ENCODE measurements at places on chromosomes 5 and 9.

DNA sequence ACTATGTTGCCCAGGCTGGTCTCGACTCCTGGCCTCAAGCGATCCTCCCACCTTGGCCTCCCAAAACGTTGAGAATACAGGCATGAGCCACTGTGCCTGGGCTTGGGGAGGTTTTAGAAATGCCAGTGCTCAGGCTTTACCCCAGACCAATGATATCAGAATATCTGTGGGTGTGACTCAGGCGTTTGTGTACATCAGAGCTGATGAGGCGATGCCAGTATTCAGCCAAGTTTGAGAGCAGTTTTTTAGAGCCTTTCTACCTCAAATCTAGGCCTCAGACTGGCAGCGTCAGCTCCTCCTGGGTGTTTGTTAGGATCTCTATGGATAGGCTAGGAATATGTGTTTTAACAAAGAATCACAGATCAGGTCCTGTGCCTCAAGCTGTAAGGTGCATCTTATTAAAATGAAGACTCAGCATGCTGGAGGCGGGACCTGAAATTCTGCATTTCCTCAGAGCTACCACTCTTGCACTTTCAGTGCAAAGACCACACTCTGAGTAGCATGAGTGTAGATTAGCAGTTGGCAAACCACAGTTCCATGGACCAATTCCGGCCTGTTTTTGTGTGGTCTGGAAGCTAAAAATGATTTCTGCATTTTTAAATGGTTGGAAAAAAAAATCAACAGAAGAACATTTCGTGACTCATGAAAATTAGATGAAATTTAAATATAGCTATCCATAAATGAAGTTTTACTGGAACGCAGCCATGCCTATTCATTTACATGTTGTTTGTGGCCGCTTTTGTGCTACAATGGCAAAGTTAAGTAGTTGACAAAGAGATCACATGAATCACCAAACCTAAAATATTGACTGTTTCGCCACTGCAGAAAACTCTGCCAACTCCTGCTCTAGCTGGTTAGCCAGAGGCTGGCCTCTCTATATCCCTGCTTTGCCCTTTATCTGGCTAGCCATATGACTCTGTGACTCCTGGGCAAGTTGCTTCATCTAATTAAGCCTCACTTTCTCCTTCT is 92.2 kb downstream of the KLF4 start:
- no peak for ATAC-seq

- no peak for ATAC-seq
Observed at GRCh38 chr5:114948986-114949621, 220.6 kb downstream of the TRIM36 start.

GRCh38 chr9:133260334-133261102 is 14.5 kb downstream of the ABO start:
- no peak for ATAC-seq

DNA sequence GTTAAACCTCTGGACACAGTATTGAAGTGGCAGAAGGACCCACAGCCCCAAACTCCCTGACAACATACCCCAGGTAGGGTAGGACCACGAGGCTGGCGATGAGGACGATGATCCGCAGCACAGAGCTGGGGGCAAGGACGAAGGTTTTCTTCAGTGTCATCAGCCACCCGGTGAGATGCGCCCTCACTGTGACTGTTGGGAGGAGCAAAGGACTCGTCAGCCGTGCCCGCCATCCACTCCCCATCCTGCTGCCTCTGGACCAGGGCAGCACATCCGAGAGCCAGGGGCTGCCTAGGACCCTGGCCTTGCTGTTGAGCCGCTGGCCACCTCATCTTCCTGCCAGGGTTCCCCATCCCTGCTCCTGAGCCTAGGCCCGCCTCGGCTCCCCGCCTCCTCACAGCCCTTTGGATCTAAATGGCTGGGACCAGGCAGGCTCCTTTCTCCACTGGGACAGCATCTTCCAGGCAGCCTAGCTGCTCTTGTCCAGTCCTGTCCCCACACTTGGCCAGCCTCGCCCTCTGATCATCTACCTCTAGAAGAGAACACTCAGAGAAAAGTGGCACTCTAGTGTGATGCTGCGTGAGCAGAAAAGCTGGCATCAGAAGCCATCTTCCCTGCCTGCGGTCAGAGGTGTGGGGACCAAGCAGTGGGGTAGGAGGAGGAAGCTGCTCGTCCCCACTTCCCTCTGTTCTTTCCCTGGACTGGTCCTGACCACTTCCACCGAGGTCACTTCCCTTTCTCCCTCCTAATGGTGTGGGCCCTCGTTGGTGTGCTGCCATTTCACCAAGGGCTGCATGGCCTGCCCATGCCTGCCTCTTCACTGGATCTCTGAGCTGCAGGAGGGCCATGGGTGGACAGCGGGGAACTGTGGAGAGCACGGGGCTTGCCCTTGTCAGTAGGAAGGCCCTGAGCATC is 49.2 kb downstream of the OTULIN start:
- ATAC-seq: no peak

DNA sequence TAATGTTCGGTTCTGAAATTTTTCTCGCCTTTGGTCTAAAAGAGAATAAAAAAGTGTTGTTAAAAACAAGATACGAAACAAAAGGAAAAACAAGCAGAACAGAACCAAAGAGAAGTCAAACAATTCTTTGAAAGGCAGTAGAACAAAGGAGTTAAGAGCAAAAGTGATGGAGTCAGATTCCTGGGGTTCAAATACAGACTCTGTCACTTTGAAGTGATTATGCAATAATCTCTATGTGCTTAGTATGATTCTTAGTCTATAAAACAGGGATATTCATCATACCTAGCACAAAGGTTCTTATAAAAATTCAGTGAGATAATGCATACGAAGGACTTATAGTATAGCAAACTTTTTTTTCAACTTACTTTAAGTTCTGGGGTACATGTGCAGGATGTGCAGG is 48.3 kb downstream of the C9 start:
- ATAC-seq: no peak

DNA sequence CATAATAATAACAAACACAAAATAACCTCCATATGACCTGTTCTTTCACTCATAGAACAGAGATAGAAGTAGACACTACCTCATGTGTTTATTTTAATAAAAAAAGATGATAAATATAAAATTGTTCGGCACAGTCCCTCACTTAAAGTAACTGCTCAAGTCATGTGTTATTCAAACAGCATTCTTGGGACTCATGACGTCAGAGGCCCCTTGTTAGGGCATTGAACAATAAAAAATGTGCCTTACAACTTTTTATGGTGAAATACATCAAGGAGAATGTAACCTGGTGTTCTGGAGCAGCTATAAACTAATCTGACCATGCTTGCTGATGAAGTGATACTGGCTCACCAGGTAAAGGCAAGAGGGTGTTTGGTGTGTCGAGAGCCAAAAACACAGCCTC is 12.2 kb upstream of the NDFIP1 start:
- no peak for ATAC-seq

DNA sequence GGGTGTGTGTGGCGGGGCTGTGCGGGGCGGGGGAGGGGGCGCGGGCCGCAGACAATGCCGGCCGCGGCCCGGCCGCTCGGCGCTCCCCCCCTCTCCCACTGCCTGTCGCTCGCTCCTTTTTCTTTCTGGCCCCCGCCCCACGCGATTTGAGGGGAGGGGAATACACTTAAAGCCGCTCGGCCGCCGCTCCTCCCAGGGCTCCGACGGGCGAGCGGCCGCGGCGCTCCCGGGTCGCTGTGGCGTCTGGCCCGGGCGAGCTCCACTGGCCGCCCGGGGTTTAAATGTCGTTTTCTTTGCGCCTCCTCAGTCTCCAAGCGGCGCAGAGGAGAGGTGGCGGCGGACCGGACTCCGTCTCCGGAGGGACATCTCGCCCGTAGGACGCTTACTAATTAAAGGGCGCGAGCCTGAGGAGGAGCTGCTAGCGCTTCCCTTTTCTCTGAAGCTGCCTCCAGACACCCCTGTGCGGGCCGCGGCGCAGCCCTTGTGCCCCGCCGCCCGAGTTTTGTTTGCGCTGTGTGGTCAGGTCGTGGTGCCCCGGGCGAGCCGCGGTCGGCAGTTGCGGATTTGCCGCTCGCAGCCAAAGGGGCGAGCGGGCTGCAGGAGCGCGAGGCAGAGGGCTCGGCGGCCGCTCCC is 1.4 kb downstream of the ZSWIM6 start:
- no peak for ATAC-seq

- no peak for ATAC-seq
Observed at GRCh38 chr9:71706176-71706575, 62.1 kb downstream of the CEMIP2 start.

DNA sequence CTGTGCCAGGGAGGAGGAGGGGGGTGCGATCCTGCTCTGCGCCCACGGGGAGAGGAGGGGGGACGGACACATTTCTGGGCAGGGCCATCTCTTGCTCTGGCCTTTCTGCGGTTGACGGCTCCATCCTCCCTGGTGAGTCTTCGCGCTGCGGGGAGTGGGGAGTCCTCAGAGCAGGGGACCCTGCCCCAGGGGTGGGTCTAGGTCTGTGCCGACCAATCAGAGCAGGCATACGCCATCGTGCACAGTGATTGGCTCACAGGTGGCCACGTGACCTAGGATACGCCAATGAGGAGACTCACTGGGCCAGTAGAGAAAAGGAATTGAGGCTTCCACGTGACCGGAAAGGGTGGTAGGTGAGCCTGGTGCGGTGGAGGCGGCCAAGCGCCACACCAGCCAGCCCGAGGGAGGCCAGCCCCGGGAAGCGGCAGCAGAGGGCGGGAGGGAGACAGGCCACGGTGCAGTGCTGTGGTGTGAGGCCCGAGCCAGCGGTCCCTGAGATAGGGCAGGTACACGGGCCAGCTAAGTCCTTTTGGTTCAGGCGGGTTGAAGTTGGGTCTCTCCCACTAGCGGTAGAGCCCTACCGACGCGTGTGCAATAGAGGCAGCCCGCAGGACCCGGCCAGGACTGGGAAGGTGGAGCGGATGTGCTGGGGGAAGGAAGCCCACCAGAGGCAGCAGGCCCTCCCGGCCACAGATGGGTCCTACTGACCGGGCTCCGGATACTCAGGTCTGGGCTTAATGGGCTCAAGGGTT is 65.2 kb upstream of the RNF130 start:
- ATAC-seq: no peak

DNA sequence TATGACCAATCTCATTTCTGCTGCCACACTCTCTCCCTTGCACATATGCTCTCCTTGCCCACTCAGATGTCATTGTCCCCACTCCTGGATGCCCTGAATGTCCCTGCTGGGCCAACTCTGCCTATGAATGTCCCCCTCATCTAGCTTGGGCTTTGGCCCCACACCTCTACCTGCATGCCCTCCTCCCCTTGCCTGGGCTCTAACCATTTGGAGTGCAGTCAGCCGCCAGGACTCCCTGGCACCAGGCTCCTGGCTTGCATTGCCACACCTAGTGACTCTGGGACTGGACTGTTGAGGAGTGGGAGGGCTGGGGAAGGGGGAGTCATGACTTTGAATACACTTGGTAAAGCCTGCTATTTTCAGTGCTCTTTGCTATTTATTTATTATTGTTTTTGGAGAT is 41.6 kb upstream of the POMT1 start:
- no peak for ATAC-seq

GRCh38 chr5:125011419-125011818 is 265.0 kb upstream of the ZNF608 start:
- no peak for ATAC-seq

GRCh38 chr9:125472926-125473701 is 211.5 kb downstream of the GAPVD1 start:
- no peak for ATAC-seq

DNA sequence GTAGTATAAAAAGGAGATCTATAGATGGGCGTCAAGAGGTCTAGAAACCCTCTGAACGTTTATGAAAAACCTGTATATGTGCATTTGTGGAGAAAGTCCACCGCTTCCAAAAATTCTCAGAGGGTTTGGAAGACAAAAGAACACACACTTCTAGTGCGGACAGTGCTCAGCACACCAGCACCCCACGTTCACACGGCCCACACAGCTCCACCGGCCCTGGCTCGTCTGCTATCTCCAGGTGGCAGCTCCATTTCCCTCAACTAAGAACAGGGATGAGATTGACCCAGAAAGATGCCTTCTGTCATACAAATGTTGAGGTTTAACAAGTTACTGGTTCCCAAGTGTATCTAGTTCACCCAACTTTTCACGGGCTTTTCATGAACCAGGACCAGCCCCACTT is 255.1 kb downstream of the NR2F1-AS1 start:
- no peak for ATAC-seq

GRCh38 chr5:151095341-151096000 is 14.6 kb upstream of the TNIP1 start:
- ATAC-seq: no peak

DNA sequence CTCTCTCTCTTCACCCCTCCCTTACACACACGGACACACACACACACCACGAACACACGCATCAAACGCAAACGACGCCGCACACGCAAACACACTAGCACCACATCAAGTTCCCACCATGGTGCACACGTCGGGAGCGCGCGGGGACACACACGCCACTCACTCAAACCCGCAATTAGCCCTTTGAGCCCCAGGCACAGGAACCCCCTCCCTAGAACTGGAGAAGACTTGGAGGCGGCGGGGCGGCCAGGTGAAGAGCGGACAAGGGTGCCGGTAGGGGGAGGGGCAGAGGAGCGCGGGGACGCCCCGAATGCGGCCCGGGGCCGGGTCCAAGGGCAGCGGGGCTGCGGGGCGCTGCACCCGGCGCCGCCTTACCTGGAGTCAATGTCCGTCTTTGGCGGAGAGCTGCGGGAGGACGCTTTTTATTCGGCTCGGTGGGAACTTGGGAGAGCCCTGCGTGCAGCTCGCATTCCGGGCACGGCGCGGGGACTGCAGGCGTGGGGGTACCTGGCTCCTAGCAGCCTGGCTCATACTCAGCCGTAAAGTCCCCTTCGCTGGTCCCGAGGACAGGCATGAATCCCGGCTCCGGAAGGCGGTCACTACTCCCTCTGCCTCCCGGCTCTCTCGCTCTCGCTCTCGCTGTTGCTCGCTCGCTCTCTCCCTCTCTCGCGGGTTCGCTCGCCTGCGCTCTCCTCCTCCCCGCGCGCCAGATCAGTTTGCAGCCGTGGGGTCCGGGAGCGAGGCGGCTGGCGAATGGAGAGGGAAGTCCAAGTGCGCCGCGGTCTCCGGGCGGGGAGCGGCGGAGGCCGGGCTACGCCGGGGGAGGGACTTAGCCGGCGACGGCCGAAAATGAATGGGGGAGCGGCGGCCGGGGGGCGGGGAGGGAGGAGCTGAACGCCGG is at the start of gene BRINP1:
Gene BRINP1 (minus strand): TSS at position 755 of the 901 bp plus-strand sequence. CDS start 56,080 bp downstream, outside the sequence.
- ATAC-seq: no peak

GRCh38 chr5:1838013-1838412 is 36.8 kb downstream of the NDUFS6 start:
- no peak for ATAC-seq

GRCh38 chr9:133125941-133126696 is 5.1 kb upstream of the RALGDS start:
- ATAC-seq: no peak

DNA sequence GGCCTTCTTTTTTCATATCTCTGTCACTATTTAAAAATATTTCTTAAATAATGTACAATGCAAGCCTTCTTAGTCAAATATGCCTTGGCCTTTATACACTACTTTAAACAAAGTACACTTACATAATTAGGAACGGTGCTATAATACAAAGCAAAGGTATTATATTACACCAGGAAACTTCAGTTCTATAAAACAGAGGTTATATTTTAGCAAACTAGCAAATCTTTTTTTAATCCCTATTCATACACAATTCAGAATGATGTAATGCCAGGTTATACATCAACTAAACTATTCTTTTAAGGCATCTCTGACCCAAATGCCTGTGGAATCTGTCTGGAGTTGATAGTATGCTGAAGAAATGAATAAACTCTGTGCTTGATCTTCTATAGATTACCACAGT is 10.7 kb upstream of the LURAP1L start:
- no peak for ATAC-seq
